CD4-positive, alpha-beta memory T cell (primary cell): ENCODE measurements at places on chromosomes 3 and 15.

DNA sequence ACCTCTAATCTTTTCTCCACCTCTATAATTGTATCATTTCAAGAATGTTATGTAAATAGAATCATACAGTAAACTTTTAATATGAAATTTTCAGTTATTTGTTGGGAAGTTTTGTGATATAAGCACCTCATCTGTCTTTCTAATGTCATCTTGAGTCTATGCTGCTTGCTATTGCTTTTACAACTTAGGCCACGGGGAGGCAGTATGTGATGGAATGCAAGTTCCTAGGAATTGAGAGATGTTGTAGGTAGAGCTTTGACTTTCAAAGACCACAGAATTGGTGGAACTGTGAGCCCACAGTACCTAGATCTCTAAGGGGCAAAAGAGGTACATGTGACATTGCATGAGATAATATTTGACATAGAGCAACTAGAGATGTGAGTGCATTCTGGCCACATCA lies 328.3 kb downstream of the MFSD1 start:
- DNase-seq: no peak

- DNase-seq: no peak
Observed at GRCh38 chr15:27043770-27044169, 72.8 kb downstream of the GABRG3 start.

- DNase-seq: no peak
Observed at GRCh38 chr3:126338790-126339288, 18.4 kb downstream of the KLF15 start.

GRCh38 chr3:51400166-51400565 lies 9.1 kb downstream of the RBM15B start:
- no peak for DNase-seq
